Activated CD8-positive, alpha-beta memory T cell treated with anti-CD3 and anti-CD28 coated beads, Interleukin-2, amount 10 ng/mL, durations not matched to agents 7 days and 5 days (primary cell): ENCODE measurements at places on chromosomes 11 and 22. TPM values are rescaled to one million over a fixed set of nuclear protein-coding genes. Genes with fewer than 3 reads are reported as not detected.
A peak's percentile ranks its signal among the peaks of the same experiment; 100 is the strongest.

- no peaks in the 10 kb centered on the region for H3K36me3 ChIP-seq
- H3K27me3 ChIP-seq: peaks cover 38% of the 10 kb centered on the region
- H3K4me1 ChIP-seq: peaks cover 9% of the 10 kb centered on the region
- no peak for DNase-seq
- no peak overlapping the region for H3K4me3 ChIP-seq
Measured at GRCh38 chr11:19959648-19960059, 200.6 kb downstream of the DBX1 start.

DNA sequence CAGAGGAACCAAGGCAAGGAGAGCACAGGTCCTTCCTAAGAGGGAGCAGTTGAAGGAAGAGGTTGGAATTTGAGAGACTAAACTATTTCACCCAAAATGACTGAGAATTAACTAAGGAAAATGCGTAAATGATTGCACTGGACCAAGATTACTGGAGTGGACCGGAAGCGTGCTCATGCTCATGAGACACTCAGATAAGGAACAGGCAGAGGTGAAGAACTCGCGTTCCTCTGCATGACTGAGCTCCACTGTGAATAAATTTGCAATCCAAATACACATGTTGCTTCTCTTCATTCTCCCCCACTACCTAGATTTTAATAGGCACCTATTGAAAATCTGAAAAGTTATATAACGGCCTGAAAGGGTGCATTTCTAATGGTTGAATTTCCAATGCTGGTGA is 207.0 kb downstream of the KIRREL3 start:
- H3K27me3 ChIP-seq: no peaks in the 10 kb centered on the region
- no peak overlapping the region for H3K27ac ChIP-seq
- DNase-seq: no peak
- no peaks in the 10 kb centered on the region for H3K36me3 ChIP-seq

GRCh38 chr11:73961321-73961720 is 10.5 kb downstream of the DNAJB13 start:
- H3K4me3 ChIP-seq: no peak overlapping the region
- no peak for DNase-seq
- H3K36me3 ChIP-seq: no peaks in the 10 kb centered on the region
- no peak overlapping the region for H3K27ac ChIP-seq

GRCh38 chr22:23036684-23037428 is 33.5 kb upstream of the GNAZ start:
- H3K36me3 ChIP-seq: no peaks in the 10 kb centered on the region
- peaks cover 23% of the 10 kb centered on the region for H3K27me3 ChIP-seq
- peak; percentile 15 for DNase-seq
- H3K4me1 ChIP-seq: no peaks in the 10 kb centered on the region
- H3K27ac ChIP-seq: no peak overlapping the region
- no peak overlapping the region for H3K4me3 ChIP-seq

DNA sequence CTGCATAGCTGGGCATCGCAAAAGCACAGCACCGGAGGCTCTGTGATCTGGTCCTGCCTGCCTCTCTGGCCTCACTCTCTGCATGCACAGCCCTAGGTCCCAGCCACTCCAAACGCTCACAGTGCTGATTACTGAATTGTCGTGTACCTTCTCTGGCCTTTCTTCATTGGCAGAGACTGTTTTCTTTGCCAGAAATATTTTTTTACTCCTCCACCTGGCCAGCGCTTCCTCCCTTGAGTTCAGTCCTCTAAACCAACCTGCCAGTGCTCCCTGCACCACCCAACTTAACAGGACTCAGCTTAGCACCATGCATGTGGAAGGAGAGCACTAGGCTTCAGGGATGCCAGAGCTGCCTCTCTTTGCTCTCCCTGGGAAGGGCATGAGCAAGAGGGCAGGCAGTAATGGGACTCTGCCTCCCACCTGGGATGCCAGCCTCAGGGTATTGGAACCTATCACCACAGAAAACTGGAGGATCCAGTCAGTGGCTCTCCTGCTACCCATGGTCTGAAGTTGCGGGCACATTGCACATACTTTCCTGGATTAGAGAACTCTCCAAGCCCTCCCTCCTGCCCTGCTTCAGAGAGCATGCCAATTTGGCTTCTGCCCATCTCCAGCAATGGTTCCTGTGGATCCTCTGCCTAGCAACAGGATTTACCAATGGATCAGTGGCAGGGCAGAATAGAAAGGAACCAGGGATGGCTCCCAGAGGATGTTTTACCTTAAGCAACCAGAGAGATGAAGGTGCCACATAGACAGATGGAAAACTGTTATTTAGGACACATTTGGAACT is 37.0 kb upstream of the GNAZ start:
- H3K36me3 ChIP-seq: no peaks in the 10 kb centered on the region
- no peaks in the 10 kb centered on the region for H3K4me1 ChIP-seq

- H3K27ac ChIP-seq: no peak overlapping the region
- H3K4me3 ChIP-seq: no peak overlapping the region
- DNase-seq: no peak
- H3K27me3 ChIP-seq: peaks cover 71% of the 10 kb centered on the region
Measured at GRCh38 chr22:32059426-32059825, 16.4 kb downstream of the SLC5A1 start.

- H3K4me3 ChIP-seq: no peak overlapping the region
- H3K4me1 ChIP-seq: no peaks in the 10 kb centered on the region
- no peaks in the 10 kb centered on the region for H3K27me3 ChIP-seq
- DNase-seq: no peak
- no peaks in the 10 kb centered on the region for H3K36me3 ChIP-seq
- no peak overlapping the region for H3K27ac ChIP-seq
Measured at GRCh38 chr11:29159552-29160465, 857.0 kb downstream of the KCNA4 start.

- peak overlapping the region; percentile 23 for H3K4me3 ChIP-seq
- H3K36me3 ChIP-seq: no peaks in the 10 kb centered on the region
- H3K27ac ChIP-seq: peak overlapping the region; percentile 53
- H3K27me3 ChIP-seq: no peaks in the 10 kb centered on the region
Measured at GRCh38 chr11:96013461-96014213, 89.7 kb upstream of the MTMR2 start.

- peak; percentile 50 for DNase-seq
Measured at GRCh38 chr22:19974268-19974861, 32.7 kb upstream of the TXNRD2 start.

DNA sequence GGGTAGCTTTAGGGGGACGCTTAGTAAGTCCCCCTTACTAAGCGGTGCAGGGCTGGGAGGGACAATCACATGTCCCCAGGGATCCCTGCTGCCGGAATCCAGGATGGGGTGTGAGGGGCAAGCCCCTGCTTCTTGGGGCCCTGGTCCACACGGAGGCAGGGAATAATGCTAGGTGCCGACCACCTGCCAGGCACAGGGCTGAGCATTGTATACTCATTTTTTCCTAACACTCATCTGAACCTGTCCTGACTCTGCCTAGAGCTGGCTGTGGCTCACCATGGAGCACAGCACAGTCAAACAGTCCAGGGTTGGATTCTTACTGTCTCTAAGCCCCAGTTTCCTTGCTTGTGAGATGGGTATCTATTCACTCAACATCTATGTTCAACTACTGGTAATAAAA is 1.4 kb upstream of the LTBP3 start:
- no peak overlapping the region for H3K27ac ChIP-seq
- peaks cover 43% of the 10 kb centered on the region for H3K4me1 ChIP-seq
- no peak for DNase-seq
- no peak overlapping the region for H3K4me3 ChIP-seq

- H3K27ac ChIP-seq: no peak overlapping the region
- peaks cover 43% of the 10 kb centered on the region for H3K27me3 ChIP-seq
- no peaks in the 10 kb centered on the region for H3K36me3 ChIP-seq
- DNase-seq: no peak
- no peak overlapping the region for H3K4me3 ChIP-seq
- no peaks in the 10 kb centered on the region for H3K4me1 ChIP-seq
Measured at GRCh38 chr11:119752946-119753345, 23.9 kb upstream of the NECTIN1 start.

The PLAAT5 gene
- total RNA-seq: 0.19 TPM

The LGR4 gene
- total RNA-seq: 0.29 TPM
